ENCODE measurements at places on chromosomes 7 and 10. TPM values are rescaled to one million over a fixed set of nuclear protein-coding genes. Genes with fewer than 3 reads are reported as not detected.

The RAB19 gene
- total RNA-seq = not detected

The GBX1 gene
- total RNA-seq = not detected

The RADIL gene
- total RNA-seq = 0.33 TPM

The TMEM140 gene
- 29.7 TPM for total RNA-seq

The MPP7 gene
- 0.99 TPM for total RNA-seq

The TMEM213 gene
- not detected for total RNA-seq

The C10orf88 gene
- 13.1 TPM for total RNA-seq

DNA sequence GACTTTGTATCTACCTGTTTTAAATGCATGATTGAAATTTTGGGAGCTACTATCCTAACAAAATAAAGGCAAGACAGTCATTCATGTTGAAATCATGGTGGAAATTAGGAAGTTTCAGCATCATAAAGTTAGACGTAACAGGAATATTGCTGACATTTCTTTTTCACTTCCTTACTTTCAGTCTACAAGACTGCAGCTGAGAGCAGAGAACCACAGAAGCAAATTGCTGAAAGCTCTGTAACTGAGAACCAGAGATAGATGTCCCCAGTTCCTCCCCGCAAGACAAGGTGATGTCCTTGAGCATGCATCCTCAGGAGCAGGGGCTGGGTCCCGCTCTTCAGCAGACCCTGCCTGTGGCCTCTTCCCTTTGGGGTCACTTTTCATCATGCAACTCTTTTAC, 466.3 kb upstream of the POM121L12 start:
- DNase-seq = no peak

GRCh38 chr7:88002617-88003016, 68.6 kb downstream of the ADAM22 start:
- DNase-seq = no peak

- DNase-seq = peak; percentile 5
These were observed 143.5 kb upstream of the UNC5B start for GRCh38 chr10:71068861-71069271.

DNA sequence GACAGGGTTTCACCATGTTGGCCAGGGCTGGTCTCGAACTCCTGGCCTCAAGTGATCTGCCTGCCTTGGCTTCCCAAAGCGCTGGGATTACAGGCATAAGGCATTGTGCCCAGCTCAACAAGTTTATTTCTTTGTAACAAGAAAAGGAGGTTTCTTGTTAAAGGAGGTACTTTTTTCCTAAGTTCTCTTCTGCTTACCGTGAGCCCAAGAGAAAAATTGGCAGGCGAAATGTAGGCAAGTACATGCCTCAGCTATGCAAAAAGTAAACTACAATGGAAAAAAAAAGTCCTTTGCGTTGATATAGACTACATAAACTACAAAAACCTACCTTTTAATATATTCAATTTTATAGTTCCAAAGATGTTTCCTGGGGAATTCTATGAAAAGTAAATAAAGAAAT, 122.6 kb downstream of the DKK1 start:
- peak; percentile 70 for DNase-seq

- no peak for DNase-seq
These were observed 141.8 kb upstream of the LRGUK start for GRCh38 chr7:133985300-133985699.

GRCh38 chr10:60176925-60177324, 212.8 kb downstream of the ANK3 start:
- DNase-seq = no peak

Measured in fibroblast of lung (primary cell).